ENCODE measurements at places on chromosomes 2 and 18. TPM values are rescaled to one million over a fixed set of nuclear protein-coding genes. Genes with fewer than 3 reads are reported as not detected.

DNA sequence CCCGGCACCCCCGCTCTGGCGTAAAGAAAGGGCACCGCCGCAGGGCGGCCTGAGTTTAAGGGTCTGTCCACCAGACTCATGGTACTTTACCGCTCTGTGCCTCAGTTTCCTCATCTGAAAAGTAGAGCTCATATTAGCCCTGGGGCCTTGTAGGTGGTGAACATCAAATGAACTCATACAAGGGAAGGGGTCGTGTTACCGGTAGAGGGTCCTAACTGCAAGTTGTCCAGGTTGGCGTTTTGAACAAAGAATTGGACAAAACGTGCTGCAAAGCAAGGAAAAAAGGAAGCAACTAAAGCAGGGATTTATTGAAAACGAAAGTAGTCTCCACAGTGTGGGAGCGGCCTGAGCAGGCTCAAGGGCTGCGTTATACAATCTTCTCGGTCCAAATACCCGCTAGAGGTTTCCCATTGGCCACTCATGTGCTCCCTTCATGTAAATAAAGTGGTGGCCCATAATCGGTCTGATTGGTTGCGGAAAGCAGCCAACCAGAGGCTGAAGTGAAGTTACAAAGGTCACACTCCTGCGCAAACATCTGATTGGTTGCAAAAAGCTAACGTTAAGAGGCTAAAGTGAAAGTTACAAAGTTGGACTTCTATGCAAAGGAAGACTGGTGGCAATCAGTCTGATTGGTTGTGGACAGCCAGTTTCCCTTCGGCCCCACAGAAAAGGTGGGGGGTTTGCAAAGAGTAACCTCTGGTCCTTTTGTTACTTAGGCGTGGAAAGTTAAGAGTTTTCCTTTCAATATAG, 80.7 kb upstream of the LDLRAD4 start:
- peak overlapping the region; percentile 83 for H3K4me3 ChIP-seq
- H3K27ac ChIP-seq, result no peak overlapping the region
- H3K4me1 ChIP-seq, result peaks cover 7% of the 10 kb centered on the region
- no peaks in the 10 kb centered on the region for H3K27me3 ChIP-seq

- H3K4me3 ChIP-seq, result peak overlapping the region; percentile 52
- H3K27ac ChIP-seq, result no peak overlapping the region
- H3K4me1 ChIP-seq, result peaks cover 51% of the 10 kb centered on the region
- H3K27me3 ChIP-seq, result peaks cover 39% of the 10 kb centered on the region
These were observed 7.2 kb upstream of the SIX3 start for GRCh38 chr2:44934038-44934982.

DNA sequence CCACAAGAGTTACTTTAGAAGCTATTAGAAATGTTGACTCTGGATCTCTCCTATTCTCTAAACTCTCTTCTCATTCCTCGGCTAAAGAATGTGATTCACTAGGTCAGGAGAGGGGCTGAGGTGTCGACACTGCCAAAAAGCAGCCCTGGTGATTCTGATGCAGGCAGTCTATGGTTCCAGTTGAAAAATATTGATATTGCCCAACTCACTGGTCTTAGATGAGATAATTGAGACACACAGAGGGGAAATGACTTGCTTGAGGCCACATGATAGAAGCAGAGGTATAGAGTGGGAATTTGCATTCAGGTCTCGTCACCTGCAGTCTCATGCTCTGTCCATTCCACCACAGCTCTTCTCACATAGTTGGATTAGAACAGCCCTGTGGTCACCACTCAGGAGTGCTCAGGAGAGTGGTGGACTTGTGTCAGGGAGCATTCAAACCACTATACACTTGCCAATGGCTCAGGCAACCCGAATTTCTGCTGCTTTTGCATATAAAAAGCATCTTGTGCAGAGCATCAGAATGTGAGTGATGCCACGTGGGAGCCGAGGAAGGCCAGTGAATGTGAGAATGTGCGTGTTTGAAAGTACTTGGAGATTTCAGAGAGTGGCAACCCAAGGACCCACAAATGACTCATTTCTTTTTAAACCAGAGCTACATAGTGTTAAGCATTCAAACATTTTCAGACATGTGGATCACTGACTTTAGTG, 65.1 kb upstream of the CTLA4 start:
- H3K4me1 ChIP-seq, result peaks cover 27% of the 10 kb centered on the region
- H3K27ac ChIP-seq, result no peak overlapping the region
- DNase-seq, result no peak
- no peaks in the 10 kb centered on the region for H3K36me3 ChIP-seq
- no peak overlapping the region for H3K4me3 ChIP-seq

- H3K4me1 ChIP-seq, result no peaks in the 10 kb centered on the region
- no peak for DNase-seq
- H3K36me3 ChIP-seq, result no peaks in the 10 kb centered on the region
- no peak overlapping the region for H3K27ac ChIP-seq
- H3K27me3 ChIP-seq, result no peaks in the 10 kb centered on the region
These were observed 4.4 kb downstream of the TXNDC2 start for GRCh38 chr18:9890196-9890595.

DNA sequence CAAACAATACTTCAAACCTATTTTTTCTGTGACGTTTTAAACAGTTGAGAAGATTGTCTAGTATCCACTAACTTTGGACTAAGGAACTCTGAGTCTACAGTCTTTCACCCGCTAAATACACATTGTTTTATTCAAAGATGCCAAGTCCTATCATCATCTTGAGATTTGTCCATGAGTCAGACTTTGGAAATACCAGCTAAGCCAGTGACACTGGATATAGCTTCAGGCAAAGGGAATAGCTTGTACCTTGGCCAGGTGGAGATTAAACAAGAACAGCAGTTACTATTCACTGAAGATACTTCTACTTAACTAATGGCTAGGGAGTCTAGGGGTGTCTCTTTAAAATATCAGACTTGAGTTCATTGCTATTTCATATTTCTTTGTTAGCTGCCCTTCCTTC, 137.5 kb downstream of the COMMD1 start:
- DNase-seq, result no peak
- no peak overlapping the region for H3K4me3 ChIP-seq
- H3K27me3 ChIP-seq, result no peaks in the 10 kb centered on the region
- no peak overlapping the region for H3K27ac ChIP-seq
- no peaks in the 10 kb centered on the region for H3K4me1 ChIP-seq

- no peak for DNase-seq
- H3K36me3 ChIP-seq, result no peaks in the 10 kb centered on the region
- no peak overlapping the region for H3K4me3 ChIP-seq
- no peaks in the 10 kb centered on the region for H3K4me1 ChIP-seq
- H3K27me3 ChIP-seq, result no peaks in the 10 kb centered on the region
These were observed 66.0 kb downstream of the MYO1B start for GRCh38 chr2:191311156-191311555.

GRCh38 chr2:170550501-170550900, 164.6 kb upstream of the SP5 start:
- no peak overlapping the region for H3K4me3 ChIP-seq
- no peak overlapping the region for H3K27ac ChIP-seq
- H3K27me3 ChIP-seq, result no peaks in the 10 kb centered on the region
- peaks cover 22% of the 10 kb centered on the region for H3K4me1 ChIP-seq
- DNase-seq, result no peak

GRCh38 chr2:58047373-58047935, 848 bp downstream of the VRK2 start:
- H3K4me3 ChIP-seq, result peak overlapping the region; percentile 76
- H3K4me1 ChIP-seq, result peaks cover 18% of the 10 kb centered on the region
- no peaks in the 10 kb centered on the region for H3K36me3 ChIP-seq
- no peaks in the 10 kb centered on the region for H3K27me3 ChIP-seq

The IL37 gene
- not detected for total RNA-seq

The ASB18 gene
- total RNA-seq, result not detected

Data from thoracic aorta (tissue), 2 donors.